Cardiac fibroblast (primary cell): ENCODE measurements at places on chromosomes 12 and 14.

- no peak for DNase-seq
Observed at GRCh38 chr14:70906793-70907175, 475 bp upstream of the PCNX1 start.

- no peak for DNase-seq
Observed at GRCh38 chr14:100865682-100866591, 37.6 kb downstream of the RTL1 start.

DNA sequence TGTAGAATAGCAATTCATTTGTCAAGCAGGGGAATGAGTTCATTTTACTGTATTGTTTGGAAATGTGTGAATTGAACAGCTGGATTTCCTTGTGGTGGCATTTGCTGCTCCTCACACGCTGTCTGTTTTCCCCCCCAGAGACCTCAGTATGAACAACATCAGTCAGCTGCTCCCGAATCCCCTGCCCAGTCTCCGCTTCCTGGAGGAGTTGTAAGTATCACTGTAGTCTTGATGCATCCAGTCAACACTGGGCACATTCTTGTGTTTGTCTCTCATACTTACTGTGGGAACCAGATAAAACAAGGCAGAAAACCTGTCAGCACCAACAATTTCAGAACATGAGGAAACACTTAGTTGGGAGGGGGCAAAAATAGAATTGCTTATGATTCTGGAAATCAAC lies 64.9 kb downstream of the LGR5 start:
- DNase-seq: peak; percentile 64

GRCh38 chr14:98953551-98954348 lies 318.2 kb downstream of the BCL11B start:
- DNase-seq: peak; percentile 5

DNA sequence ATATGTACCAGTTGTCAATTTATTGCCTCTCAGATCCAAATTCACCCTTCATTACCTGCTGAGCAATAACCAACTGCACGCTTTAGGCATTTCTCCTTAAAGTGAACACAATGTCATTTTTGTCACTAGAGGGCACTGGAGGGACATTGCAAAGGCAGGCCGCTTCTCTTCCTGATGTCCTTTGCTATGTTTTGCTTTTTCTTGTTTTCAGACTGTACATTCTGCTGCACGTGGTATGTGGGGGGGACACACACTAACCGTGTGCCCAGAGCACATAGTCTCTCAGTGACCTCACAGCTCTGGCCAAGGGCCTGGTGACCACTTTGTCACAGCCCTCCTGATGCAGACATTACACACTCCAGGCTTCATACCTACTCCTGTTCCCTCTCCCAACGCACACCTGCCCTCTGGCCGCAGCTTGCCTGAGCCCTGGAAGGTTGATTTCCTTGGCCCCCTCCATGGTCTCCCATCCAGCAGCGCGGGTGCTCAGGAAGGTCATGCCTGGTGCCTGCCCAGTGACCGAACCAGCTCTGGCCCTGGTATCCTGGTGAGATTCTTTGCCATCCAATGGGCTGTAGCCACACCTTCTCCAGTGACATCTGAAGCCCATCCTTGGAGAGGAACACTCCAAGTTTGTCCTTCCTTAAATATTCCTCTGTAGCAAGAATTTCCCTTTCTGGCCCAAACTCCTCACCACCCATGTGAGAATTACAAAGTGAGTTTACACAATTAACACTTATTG lies 39.9 kb downstream of the MYO1H start:
- DNase-seq: peak; percentile 42

GRCh38 chr14:69324341-69324931 lies 64.5 kb downstream of the GALNT16 start:
- DNase-seq: no peak

DNA sequence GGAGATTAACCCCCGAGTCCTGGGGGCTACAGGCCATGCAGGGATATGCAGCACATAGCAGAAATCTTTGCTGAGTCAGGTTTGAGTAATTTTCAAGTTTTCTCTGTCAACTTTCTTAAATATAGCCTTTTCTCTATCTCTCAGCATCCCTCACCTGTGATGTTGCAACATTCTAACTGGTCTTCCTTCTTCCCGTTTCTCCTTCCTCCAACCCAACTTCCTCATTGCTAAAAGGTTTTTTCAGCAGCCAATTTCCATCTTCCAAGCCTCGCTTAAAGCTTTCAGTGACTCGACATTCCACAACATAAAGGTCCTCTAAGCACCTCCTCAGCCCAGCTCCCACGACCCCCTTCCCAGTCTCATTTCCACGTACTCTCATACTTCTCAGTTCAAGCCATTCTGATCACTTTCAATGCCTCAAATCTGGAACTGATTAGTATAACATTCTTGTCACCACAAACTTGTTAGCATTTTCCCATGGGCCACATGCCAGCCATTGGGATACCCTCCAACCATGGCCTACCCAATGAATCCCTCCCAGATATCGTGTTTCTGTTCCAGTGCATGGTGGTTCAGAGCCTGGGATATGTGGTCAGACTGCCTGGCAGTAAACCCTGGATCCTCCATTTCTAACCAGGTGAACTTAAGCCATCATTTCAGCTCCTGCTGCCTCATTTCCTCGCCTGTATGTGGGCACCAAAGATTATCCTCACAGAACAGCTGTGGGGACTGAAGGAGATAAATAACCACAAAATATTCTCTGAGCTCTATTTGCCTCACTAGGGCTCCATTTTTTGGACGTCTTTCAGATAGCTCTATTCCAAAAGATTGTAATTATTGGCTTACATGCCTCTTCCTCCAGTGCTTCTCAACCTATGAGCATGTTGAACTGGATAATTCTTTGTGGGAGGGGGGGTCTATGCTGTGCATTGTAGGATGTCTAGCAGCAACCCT lies 65.8 kb downstream of the KCNK10 start:
- no peak for DNase-seq

DNA sequence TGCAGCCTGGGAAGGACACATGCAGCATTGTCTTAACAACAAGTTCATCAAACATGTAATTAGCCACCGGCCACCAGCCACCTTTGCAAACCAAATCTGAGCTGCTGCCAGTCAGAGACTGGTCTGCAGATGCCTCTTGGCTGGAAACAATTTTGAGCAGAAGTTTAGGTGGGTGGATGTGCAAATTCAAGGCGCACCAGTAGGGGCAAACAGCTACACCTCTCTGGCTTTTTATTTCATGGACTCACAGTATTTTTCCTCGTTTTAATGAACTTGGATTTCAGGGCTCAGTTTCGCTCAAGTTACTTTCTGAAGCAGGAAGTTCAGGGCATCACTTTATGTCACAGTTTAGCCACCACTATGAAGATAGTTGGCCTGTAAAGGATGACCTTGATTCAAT lies 94.3 kb downstream of the OTX2 start:
- no peak for DNase-seq

GRCh38 chr12:6852651-6853354 lies 853 bp downstream of the USP5 start:
- DNase-seq: peak; percentile 81

GRCh38 chr14:29911810-29912209 lies 15.8 kb downstream of the PRKD1 start:
- no peak for DNase-seq
